ENCODE measurements at places on chromosomes 6 and 20.

DNA sequence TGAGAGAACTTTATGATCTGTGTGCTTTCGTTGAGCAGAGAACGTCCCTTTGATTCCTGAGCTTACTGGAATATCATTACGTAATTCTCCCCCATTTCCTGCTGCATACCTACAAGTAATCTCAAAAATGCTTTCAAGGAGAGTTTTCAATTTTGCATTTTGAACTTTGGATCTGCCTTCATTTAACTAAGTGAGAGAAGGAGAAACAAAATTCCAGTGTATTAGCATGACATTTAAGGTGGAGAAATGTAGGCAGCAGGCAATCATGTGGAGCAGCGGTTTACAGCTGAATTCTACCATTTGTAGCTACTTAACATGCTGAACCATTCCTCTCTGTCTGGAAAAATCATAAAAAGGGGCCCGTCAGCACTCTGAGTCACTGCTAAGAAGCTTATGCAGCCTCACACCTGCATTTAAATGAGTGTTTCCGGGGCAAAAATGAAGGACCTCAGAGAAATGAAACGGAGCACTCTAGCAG is 451.5 kb downstream of the PLCB1 start:
- no peak for DNase-seq

GRCh38 chr6:73898599-73898998 is 202.6 kb downstream of the CD109 start:
- no peak for DNase-seq

DNA sequence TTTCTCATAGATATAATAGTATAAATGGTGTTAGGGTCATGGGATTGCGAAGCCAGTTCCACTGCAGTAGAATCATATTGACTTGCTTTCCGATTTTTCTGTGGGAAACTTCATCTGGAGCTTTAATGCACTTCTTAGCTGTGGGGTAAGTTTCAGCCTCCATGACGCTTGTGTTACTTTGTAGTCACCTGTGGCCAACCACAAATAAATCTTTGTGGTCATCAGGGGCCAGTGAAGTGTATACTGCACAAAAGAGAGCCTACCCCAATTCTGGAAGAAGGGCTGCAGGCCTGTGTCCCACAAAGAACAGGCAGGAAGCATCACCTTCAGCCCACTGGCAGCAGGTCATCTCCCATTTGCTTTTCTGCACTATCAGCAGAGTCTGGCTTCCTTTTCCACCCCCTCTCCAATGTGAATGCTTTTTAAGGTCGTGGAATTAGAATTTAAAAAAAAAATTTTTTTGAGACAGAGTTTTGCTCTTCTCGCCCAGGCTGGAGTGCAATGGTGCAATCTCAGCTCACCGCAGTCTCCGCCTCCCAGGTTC is 32.0 kb downstream of the MTHFD1L start:
- no peak for DNase-seq

DNA sequence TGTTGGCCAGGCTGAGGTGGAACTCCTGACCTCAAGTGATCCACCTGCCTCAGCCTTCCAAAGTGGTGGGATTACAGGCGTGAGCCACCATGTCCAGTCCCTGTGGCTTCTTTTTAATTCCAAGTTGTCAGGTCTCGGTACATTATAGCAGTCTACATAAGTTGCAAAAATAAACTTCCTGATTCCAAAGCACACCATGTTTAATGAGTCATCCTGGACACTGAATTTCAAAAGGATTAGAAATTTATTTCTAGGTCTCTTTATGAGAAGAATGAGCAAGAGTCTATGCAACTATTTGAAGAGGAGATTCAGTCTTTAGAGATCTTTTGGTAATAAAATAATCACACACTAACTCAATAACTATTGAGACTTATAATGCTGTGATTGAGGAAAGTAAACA is 63.9 kb upstream of the MCHR2 start:
- DNase-seq: no peak

DNA sequence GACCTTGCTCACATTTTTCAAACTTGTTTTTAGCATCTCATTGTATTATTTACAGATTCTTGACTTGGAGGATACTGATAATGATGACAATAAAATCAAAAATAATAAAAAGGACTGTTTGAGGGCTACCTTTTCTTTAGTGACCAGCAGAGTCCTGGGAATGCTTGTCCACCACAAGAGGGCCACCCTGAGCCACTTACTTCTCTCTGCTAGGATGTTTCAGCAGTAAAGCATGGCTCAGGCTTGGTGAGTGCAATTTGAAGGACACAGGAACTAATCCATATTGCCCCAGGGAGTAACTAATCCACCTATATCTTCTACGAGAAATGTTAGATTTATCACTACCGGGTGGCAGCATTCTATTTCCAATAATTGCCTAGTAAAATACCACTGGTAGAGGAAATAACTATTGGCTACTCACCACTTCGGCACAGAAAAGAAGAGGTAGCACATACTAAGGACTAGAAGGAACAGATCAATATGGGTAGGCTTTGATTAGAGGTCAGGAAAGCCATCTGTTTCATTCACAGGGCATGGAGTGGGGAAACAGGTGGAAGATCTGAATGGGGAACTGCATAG is 5.8 kb upstream of the KIAA0408 start:
- DNase-seq: peak; percentile 77

- no peak for DNase-seq
Measured at GRCh38 chr6:168013250-168013915, 15.9 kb downstream of the KIF25 start.

GRCh38 chr6:23630726-23631635 is 495.0 kb upstream of the NRSN1 start:
- DNase-seq: no peak

DNA sequence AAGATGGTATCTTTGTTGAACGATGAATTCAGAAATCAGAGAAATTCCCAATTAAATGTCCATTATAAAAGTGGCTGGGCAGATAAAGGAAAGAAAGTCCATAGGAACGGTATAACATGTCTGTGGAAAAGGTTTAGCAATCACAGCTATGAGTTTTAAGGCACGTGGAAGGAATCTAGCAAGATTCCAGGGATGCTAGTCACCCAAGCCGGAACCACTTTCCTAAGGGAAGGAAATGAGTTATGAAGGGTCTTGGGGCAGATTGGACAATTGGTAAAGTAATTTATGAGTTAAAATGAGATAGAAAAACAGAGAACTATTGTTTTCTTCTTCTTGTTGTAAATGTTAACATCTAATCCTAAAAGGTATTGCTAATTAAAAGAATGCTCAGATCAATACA is 384.8 kb downstream of the ADGRB3 start:
- DNase-seq: no peak

DNA sequence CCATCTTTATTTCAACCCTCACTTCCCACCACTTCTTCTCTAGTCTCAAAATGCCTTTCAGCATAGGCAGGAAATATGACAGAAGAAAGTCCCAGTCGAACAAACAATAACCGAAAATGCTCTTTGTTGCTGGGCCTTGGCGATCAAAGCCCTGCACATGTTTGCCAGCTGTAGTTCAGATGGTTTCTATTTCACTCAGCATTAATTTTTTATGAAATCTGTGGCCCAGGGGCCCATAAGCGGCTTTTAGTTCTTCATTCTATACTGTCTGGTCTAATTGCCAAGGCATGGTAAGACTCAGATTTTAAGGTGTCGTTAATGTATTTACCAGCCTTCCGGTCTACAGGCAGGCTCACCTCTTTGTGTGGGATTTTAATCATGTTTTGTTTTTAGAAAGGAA is 10.9 kb upstream of the F13A1 start:
- DNase-seq: no peak

DNA sequence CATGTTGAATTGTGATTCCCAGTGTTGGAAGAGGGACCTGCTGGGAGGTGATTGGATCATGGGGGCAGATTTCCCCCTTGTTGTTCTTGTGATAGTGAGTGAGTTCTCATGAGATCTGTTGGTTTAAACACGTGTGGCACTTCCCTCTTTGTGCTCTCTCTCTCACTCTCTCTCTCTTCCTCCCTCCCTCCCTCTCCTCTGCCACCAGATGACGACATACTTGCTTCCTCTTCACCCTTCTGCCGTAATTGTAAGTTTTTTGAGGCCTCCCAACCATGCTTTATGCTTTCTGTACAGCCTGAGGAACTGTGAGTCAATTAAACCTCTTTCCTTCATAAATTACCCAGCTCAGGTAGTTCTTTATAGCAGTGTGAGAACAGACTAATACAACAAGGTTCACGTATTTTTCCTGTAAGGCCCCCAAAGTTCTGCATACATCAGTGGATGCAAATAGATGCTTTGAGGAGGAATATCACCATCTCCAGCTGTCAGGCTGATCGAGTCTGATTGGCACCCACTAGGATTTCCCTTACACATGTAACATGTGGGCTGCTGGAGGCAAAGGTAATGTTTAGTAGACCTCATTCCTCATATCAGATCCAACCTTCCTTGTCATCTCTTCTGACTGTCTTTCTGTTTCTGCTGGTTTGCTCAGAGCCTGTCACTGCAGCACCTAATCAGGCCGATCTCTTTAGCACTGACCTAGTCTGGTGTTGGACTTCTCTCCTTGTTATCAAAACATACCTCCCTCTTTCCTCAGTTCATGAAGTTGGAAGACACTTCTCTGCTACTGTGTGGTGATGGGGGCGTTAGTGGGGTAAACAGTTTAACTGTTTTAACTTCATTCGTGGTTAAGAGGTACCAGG is 54.3 kb upstream of the BACH2 start:
- DNase-seq: peak; percentile 27

DNA sequence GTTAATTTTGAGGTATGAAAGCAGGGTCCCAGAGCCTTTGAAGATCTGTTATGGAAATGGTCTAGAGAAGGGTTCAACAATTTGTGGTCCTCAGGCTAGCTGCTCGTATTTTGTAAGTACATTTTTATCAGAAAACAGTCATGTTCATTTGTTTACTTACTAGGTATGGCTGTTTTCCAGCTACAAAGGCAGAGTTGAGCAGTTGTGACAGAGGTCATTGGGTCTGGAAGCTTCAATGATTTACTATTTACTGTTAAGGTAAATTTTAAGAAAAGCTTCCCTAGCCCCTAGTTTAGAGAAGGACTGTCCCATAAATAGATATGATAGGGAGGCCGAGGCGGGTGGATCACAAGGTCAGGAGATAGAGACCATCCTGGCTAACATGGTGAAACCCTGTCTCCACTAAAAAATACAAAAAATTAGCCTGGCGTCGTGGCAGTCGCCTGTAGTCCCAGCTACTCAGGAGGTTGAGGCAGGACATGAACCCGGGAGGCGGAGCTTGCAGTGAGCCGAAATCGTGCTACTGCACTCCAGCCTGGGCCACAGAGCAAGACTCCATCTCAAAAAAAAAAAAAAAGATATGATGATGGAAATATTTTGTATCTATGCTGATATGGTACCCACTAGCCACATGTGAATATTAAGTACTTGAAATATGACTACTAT is 538.4 kb upstream of the CITED2 start:
- no peak for DNase-seq

DNA sequence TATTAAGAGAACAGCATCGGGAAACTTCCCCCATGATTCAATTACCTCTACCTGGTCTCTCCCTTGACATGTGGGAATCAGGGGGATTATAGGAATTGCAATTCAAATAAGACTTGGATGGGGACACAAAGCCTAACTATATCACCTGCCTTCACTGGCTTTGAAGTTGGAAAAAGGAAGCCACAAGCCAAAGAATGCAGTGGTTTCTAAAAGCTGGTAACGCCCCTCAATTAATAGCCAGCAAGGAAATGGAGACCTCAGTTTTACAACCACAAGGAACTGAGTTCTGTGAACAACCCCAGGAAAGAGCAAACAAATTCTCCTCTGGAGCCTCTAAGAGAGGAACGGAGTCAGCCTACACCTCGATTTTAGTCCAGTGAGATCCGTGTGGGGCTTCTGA is 244.1 kb downstream of the TFAP2A start:
- DNase-seq: no peak

- no peak for DNase-seq
Measured at GRCh38 chr20:11473983-11474382, 443.7 kb upstream of the BTBD3 start.

GRCh38 chr6:35600659-35601125 is 88.0 kb upstream of the TULP1 start:
- DNase-seq: no peak

DNA sequence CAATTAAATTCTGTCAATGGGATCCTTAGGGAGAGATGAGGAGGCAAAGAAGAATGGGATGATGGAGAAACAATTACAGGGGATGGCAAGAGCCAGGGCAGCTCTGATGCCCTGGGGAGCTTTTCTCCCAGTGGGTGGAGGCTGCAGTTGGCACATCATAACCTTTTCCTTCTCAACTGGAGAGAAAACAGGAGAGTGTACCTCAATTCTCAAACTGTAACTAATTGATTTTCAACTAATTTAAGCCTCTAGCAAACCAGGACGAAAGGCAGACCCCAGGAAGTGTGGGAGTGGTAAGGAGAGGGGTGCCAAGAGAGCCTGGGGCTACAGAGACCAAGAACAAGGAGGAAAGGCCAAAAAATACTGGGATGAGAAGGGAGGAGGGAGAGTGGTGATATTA is 5.7 kb downstream of the BMP5 start:
- DNase-seq: no peak

DNA sequence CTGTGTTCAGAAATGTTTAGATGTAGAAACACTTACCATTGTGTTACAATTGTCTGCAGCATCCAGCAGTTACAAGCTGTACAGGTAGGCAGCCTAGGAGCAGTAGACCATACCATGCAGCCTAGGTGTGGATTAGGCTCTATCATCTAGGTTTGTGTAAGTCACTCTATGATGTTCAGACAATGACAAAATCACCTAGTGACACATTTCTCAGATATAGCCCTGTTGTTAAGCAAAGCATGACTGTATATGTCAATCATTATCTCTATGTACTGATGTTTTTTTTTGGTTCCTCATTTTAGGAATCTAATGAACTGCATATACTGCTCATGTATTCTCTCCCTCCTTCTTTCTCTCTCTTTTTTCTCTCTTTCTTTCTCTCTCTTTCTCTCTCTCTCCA is 22.2 kb downstream of the CST8 start:
- DNase-seq: no peak

GRCh38 chr6:31877125-31877650 is 1.6 kb downstream of the SLC44A4 start:
- DNase-seq: no peak

- DNase-seq: peak; percentile 50
Measured at GRCh38 chr6:53410508-53411258, 61.9 kb upstream of the ELOVL5 start.

DNA sequence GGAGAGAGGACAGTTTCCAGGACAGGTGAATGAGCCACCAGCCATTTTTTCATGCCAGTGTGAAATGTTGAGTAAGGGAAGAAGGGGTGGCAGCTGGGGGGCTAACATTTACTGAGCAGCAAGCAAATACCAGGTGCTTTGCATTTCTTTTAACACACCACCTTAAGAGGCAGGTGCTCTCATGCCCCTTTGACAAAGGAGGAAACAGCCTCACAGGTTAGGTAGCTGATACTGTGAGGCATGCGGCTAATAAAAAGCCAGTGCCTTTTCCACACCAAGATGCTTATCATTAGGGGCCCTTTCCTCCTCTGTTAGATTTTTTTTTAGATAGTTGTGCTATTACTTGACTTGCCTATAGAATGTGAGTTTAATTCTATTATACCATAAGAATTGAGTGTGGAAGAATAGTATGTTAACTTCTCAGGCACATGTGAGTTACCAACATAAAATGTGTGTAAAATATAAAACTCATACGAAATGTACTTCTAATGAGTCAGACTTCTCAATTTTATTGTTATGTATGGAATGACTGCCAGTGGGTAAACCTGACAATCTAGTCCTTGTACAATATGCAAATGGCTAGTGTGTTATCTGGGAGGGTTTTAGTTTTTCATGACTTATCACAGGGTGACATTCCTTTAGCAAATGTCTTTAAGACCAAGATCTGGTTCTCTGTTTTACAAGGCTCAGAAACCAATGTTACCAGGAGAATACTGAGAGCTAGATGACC is 260.0 kb downstream of the TMEM242 start:
- DNase-seq: no peak

Data from stimulated activated CD4-positive, alpha-beta T cell treated with anti-CD3 and anti-CD28 coated beads, Interleukin-2, amount 100 ng/mL, for 24 hours (primary cell).